Sigmoid colon (tissue), 7 donors: ENCODE measurements at places on chromosomes 4 and X. TPM values are rescaled to one million over a fixed set of nuclear protein-coding genes. Genes with fewer than 3 reads are reported as not detected.

The ARHGEF6 gene
- polyA plus RNA-seq: 3.6 TPM

The GAGE1 gene
- not detected for polyA plus RNA-seq

The PRRG1 gene
- 1.2 TPM for polyA plus RNA-seq

The MXRA5 gene
- not detected for polyA plus RNA-seq

DNA sequence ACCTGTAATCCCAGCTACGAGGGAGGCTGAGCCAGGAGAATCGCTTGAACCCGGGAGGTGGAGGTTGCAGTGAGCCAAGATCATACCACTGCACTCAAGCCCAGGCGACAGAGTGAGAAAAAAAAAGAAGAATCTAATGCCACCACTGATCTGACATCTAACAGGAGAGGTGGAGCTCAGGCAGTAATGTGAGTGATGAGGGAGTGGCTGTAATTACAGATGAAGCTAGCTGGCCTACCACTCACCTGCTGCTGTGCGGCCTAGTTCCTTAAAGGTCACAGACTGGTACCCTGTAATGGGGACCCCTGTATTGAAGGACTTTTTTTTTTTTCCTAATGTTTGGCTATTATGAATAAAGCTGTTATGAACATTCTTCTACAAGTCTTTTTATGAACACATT, 25.3 kb upstream of the GABRE start:
- no peaks in the 10 kb centered on the region for H3K4me1 ChIP-seq
- no peaks in the 10 kb centered on the region for H3K36me3 ChIP-seq
- no peak overlapping the region for H3K27ac ChIP-seq
- no peaks in the 10 kb centered on the region for H3K27me3 ChIP-seq

DNA sequence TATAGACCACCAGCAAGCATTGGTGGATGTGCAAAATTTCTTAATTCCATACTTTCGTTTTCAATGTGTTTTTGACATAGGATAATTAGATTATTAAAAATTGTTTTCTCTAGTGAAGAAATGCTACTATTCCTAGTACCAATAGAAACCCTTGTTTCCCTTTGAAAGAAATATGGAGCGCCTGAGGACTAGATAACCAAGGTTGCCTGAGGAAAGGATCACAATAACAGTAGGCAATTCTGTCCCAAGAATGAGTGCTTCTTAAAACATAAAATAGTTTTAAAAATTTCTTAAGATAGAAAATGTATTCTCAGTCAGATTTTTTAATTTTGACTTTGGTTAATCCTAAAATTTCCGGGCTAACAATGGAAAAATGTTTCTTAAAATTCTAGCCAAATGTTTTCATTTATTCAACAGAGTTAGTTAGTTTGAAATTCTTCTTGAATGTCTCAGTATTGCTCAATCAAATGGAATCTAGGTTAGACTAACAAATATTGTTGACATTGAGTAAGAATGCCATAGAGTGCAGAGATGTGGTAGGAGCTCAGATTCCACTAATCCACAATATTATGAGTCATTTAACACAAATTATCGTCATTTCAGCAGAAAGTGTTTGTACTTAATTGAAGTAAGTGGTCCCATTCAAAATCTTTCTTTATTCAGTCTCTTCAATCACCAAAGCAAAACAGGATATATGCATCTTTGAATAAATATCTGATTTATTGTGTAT, 666.0 kb downstream of the GRID2 start:
- H3K4me1 ChIP-seq: no peaks in the 10 kb centered on the region
- no peaks in the 10 kb centered on the region for H3K36me3 ChIP-seq
- H3K4me3 ChIP-seq: no peak overlapping the region
- H3K27me3 ChIP-seq: no peaks in the 10 kb centered on the region

The PNMA6A gene
- polyA plus RNA-seq: 0.23 TPM

DNA sequence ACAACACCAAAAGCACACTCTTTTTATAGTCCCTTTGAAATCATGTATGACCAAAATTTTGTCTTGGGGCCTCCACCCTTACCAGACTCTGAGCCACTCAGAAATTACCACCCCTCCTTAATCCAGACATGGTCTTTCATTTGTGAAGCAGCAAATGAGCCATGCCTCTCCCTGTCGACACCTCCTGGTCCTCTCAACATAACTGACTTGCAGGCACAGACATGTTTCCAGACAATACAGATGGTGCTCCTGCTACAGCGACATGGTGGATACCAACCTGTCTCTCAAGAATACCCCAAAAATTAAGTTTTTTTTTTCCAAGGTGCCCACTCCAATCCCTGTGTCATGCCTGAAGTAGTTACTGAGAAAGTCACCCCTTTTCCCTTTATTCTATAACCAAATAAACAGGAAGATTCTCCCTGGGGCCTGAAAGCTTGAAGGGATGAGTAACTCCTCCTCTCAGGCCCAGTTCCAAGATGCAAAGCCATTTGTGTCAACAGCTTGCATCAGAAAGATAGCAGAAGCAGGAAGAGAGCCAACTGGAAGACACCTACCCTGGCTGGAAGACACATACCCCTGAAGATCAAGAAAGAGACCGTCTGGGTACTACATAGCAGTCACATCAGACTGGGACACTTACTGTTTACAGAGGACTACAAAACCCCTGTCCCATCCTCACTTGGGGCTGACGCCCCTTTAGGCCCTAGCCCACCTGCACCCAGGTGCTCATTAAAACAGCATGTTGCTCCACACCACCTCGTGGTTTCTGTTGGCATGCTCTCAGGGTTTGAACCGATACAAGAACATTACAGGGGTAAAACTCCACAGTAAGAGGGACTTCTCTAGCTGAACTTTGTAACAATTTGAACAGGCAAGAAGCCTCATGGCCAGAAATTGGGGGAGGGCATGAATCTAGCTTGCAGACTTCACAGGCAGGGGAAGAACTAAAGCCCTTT, 5.5 kb upstream of the UGT2B17 start:
- no peaks in the 10 kb centered on the region for H3K27me3 ChIP-seq
- H3K4me3 ChIP-seq: no peak overlapping the region
- no peaks in the 10 kb centered on the region for H3K4me1 ChIP-seq
- H3K36me3 ChIP-seq: no peaks in the 10 kb centered on the region
- no peak for DNase-seq

DNA sequence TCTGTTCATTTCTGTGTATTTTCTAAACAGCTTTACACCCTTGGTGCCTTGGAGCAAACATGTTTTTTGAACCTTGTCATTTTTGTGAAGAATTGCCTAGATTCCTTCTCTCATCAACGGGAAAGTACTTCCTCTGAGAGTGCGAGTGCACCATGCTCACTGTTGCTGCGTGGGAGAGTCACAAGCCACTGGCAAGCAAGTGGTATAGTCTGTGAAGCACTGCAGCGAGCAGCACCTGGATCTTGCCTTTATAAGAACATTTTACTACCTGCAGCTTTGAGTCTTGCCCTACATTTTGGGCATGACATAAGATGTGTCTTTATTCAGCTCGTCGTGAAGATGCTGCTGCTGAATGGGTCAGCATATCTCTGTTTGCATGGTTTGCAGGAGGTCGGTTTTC, 44.9 kb downstream of the HADH start:
- H3K36me3 ChIP-seq: peaks cover 63% of the 10 kb centered on the region
- H3K27ac ChIP-seq: no peak overlapping the region
- no peaks in the 10 kb centered on the region for H3K27me3 ChIP-seq
- H3K4me1 ChIP-seq: no peaks in the 10 kb centered on the region
- no peak for DNase-seq

DNA sequence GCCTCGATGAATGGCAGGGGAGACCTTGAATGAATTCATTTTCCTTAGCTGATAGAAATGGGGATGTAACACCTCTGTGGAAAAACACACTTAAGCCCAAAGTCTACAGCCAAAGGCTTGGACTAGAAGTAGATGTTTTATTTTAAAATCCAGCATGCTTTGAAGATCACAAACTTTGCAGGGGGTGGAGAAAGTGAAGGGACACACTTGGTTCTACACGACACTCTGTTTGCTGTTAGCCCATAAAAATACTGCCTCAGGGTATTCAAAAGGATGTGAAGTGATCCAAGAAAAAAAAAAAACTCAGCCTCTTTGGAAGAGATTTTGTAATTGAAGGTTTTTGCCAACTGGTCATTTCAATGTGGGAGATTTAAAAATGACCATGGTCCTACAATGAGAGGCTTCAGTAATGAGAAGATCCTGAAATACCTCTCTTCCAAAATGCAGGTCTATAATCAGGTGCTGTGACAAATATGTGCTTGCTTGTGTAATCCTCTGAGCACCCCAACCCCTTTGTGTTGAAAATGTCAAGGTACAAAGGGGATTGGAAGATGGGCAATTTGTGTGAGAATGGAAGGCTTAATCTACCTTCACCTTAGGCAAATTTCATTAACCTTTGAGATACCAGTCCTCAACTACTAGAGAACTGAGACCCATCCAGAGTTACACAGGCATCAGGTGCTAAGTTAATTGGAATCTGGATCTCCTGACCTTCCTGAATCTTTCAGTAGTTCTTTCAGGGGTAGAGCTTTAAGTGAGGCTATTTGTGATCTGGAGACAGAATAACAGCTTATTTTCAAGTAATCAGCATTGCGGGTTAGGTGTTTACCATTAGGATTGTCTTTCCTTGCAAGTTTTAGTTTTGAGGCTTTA, 82.5 kb downstream of the HS6ST2 start:
- DNase-seq: no peak
- H3K36me3 ChIP-seq: no peaks in the 10 kb centered on the region
- no peaks in the 10 kb centered on the region for H3K27me3 ChIP-seq
- H3K4me1 ChIP-seq: peaks cover 13% of the 10 kb centered on the region
- H3K4me3 ChIP-seq: no peak overlapping the region
- no peak overlapping the region for H3K27ac ChIP-seq

The AFF2 gene
- not detected for polyA plus RNA-seq

The TMSB4X gene
- 11,980 TPM for polyA plus RNA-seq

DNA sequence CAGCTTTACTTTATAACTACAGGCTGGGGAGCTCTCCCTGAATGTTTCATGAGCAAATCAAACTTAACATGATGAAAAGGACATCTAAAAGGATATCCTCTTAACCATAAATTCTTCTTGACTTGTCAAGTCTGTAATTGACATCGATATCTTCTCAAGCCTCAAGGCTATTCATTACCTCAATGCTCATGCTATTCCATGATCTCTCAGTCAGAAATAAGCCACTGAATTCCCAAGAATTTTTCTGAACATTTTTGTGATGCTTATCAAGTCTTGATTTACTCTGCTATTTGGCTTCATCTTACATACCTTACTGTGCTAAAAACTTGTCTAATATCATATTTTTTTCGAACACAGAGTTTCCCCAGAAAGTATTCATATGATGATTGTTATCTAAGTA, 433.4 kb downstream of the PDGFC start:
- H3K4me1 ChIP-seq: no peaks in the 10 kb centered on the region
- DNase-seq: no peak
- no peaks in the 10 kb centered on the region for H3K36me3 ChIP-seq
- no peaks in the 10 kb centered on the region for H3K27me3 ChIP-seq

The RPA4 gene
- polyA plus RNA-seq: not detected

GRCh38 chr4:56637791-56638190, 43.3 kb downstream of the HOPX start:
- peaks cover 14% of the 10 kb centered on the region for H3K4me1 ChIP-seq
- H3K27me3 ChIP-seq: no peaks in the 10 kb centered on the region
- H3K36me3 ChIP-seq: no peaks in the 10 kb centered on the region
- H3K27ac ChIP-seq: no peak overlapping the region
- no peak overlapping the region for H3K4me3 ChIP-seq

The ADGRG4 gene
- polyA plus RNA-seq: not detected

GRCh38 chrX:114952696-114953095, 64.7 kb downstream of the IL13RA2 start:
- H3K36me3 ChIP-seq: no peaks in the 10 kb centered on the region
- H3K4me1 ChIP-seq: no peaks in the 10 kb centered on the region
- H3K4me3 ChIP-seq: no peak overlapping the region

The APLN gene
- not detected for polyA plus RNA-seq
